ENCODE measurements at places on chromosomes 11 and 22. TPM values are rescaled to one million over a fixed set of nuclear protein-coding genes. Genes with fewer than 3 reads are reported as not detected.

CYP2R1 gene
- 43.7 TPM for total RNA-seq

RFPL1 gene
- not detected for total RNA-seq

DCUN1D5 gene
- total RNA-seq = 51.8 TPM

SMC1B gene
- total RNA-seq = under 0.01 TPM

OR5B21 gene
- total RNA-seq = not detected
